NCI-H345 (cell line): ENCODE measurements at places on chromosomes 11 and 22.

DNA sequence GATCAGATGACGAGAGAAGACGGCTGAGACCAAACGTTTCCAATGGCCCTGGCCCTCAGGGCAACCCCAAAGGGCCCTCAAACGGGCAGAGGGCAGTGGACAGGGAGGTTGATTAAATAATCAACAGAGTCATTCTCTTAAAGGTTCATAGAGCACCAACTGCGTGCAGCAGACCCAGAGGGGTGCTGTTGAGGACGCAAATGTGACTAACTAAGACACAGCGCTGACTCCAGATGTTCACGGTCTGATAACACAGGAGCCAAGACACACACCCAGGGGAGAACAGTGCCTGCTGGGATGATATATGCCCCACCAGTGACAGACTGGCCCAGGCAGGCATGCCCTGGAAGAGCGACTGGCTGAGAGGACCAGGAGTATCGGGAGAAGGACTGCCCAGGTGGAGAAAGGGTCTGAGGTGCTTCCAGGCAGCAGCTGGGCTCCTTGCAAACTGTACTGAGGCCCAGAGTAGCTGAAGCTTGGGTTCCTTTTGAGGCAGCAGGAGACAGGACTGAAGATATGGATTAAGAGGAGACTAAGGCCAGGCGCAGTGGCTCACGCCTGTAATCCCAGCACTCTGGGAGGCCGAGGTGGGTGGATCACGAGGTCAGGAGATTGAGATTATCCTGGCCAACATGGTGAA, 7.7 kb downstream of the VWCE start:
- DNase-seq, result no peak

- DNase-seq, result no peak
Observed at GRCh38 chr11:12245549-12246016, 131.8 kb upstream of the PARVA start.

GRCh38 chr22:44661070-44661469, 40.9 kb upstream of the PRR5 start:
- no peak for DNase-seq

- no peak for DNase-seq
Observed at GRCh38 chr11:113991170-113991569, 16.3 kb downstream of the HTR3A start.

DNA sequence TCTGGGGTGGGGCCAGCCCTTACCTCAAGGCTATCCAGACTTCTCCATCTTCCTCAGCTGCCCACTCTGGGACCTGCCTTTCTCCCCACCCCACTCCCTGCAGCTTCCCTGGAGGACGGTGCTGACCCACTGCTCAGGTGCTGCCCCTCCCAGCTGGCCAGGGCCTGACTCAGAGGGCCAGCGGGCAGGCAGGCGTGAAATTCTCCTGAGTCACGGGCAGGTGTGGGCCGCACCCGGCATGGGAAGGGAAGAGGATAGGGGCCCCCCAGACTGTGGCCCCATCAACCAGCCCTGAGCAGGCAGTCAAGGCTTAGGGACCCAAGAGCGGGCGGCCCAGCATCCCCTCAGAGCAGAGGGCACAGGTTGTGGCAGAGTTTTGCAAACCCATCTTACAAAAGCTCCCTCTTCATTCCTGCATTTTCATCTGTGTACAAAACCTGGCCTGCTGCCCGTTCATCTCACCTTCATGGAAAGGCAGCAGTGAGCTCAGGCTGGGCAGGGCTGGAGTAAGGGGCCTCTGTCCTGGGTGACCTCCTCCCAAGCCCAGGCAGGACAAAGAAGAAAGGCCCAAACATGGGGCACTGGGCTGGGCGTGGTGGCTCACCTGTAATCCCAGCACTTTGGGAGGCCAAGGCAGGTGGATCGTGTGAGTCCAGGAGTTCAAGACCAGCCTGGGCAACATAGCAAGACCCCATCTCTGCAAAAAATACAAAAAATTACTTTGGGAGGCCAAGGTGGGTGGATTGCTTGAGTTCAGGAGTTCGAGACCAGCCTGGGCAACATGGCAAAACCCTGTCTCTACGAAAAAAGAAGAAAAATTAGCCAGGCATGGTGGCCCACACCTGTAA, 6.1 kb downstream of the RHOD start:
- DNase-seq, result no peak

DNA sequence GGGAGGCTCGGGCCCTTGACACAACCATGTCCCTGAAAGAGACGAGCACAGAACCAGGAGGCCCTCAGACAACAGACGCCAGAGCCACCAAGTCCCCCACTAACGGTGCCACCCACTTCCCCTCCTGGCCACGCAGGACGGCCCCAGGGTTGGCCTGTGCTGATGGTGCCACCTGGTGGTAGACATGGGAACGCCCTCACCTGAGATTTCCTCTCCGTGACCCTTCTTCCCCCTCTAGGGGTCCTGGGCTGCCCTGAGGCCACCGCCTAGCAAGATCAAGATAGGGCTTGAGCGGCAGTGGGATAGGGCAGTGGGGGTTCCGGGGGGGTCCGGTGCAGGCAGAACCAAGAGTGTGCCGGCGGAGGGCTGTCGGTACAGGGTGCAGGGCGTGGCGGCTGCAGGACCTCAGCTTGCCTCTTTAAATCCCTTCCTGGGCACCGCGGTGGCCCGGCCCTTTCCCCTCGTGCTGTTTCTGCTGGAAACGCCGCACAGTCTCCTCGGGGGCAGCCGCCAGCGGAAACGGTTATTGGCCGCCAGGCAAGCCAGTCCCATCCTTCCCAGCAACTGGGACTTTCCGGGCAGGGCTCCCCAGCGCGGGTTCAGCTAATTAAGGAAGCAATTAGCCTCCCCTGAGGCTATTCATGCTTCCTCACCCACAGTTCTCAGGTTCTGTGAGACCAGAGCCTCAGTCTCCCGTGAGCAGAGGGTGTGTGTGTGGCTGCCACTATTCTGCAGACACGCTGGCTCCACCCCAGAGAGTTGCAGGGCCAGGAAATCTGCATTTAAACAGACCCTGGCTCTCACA, 5.5 kb upstream of the NFAM1 start:
- peak; percentile 48 for DNase-seq

DNA sequence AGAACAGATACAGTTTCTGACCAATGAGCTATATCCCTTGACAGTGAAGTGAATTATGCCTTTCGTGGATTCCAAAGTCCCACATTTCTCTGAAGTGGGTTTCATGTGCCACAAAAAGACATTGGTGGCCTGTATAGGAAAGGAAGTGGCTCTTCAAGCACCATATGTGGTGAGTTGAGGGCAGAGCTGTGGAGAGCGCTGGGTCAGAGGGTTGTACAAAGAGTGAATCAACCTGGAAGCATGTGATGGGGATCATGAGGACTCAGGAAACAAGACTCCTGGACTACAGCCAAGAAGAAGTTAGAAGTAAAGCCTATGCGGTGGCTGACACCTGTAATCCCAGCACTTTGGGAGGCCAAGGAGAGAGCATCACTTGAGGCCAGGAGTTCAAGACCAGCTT, 579 bp upstream of the SLC5A4 start:
- DNase-seq, result no peak

DNA sequence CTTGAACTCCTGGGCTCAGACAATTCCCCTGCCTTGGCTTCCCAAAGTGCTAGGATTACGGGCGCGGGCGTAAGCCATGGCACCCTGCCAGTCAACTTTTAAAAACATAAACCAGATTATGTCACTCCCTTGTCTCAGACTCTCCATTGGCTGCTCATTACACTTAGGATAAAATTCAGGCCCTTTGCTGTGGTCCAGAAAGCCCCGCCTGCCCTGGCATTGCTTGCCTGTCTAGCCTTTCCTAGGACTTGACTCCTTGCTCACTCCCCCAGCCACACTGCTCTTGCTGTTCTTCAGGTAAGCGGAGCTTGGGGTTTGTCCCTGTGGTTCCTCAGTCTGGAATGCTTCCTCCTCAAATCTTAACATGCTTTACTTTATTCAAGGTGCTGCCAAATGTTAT, 30.5 kb downstream of the DIXDC1 start:
- DNase-seq, result no peak

DNA sequence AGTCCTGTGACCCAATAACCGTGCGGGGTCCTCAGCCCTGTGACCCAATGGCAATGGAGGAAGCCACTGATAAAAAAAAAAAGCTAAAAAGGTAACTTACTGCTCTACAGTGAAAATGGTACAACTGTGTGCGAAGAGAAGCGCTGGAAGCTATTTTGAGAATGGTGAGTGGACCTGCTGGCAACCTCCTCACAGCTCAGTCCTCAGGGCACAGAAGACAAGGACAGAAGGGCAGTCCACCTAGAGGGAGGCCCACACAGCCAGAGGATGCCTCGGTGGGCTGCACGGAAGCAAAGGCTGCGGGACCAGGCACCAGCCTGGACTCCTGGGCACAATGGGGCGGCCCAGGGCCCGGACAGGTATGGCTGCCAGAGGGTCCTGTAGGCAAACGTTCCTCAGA, 35.6 kb downstream of the BRD1 start:
- DNase-seq, result no peak

- no peak for DNase-seq
Observed at GRCh38 chr22:46064966-46065666, 85.2 kb upstream of the PPARA start.

- DNase-seq, result no peak
Observed at GRCh38 chr11:61518032-61518795, 9.7 kb downstream of the LRRC10B start.

DNA sequence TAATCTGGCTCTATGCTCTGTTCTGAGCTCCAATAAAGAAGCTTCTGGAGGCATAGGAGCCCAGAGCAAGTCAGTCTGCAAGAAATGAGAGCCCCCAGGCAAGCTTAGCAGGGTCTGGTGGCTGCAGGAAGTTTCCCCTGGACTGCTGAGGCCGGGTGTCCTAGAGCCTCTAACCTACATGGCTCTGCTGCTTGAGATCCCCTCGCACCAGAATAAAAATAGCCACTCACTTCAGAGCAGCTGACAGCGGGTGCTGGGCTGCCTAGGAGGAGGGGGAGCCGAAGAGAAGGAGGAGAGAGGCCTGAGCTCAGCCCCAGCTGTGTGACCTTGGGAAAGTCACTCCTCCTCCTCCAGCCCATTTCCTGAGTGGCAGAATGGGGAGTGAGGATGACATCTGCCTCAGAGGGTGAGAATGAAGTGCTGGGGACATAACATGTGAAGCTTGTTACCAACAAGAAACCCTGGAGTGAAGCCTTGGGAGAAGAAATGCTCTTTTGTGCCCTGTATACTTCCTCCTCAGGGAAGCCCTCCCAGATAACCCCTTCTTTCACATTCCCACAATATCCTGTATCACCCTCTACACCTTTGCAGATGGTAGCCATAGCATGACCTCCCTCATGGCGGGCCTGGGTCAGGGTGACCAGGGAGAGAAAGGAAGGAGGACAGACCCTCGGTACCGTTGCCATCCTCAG, 3.6 kb upstream of the INPP5J start:
- no peak for DNase-seq
